Panc1 (cell line): ENCODE measurements at places on chromosomes 16 and 17. TPM values are rescaled to one million over a fixed set of nuclear protein-coding genes. Genes with fewer than 3 reads are reported as not detected.
A peak's percentile ranks its signal among the peaks of the same experiment; 100 is the strongest.

GRCh38 chr17:37174205-37174604 is 201.6 kb upstream of the C17orf78 start:
- DNase-seq = no peak

TADA2A gene
- total RNA-seq = 11.4 TPM

MAF gene
- 0.46 TPM for total RNA-seq

GRCh38 chr17:79325709-79326430 is 251.2 kb downstream of the ENGASE start:
- DNase-seq = no peak

- DNase-seq = no peak
These were observed 15.6 kb downstream of the CNTROB start for GRCh38 chr17:7947651-7948050.

GRCh38 chr16:56679818-56680217 is 2.5 kb upstream of the MT1X start:
- peak; percentile 63 for DNase-seq

DNA sequence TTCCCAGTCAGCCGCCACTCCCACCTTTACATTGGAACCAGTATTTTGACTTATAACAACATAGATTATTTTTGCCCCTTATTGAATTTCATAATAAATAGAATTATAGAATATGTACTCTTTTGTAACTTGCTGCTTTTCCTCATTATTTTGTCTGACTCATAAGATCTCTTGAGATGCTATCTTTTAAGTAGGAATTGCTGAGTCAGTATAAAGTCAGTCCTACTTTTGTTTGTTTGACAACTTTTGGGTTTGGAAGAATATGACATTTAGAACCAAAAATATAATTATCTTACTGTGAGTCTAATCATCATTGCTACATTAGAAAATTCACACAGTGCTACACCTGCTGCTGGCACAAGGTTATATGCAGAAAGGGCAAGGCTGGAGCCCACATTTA is 69.7 kb downstream of the STXBP4 start:
- DNase-seq = no peak

DNA sequence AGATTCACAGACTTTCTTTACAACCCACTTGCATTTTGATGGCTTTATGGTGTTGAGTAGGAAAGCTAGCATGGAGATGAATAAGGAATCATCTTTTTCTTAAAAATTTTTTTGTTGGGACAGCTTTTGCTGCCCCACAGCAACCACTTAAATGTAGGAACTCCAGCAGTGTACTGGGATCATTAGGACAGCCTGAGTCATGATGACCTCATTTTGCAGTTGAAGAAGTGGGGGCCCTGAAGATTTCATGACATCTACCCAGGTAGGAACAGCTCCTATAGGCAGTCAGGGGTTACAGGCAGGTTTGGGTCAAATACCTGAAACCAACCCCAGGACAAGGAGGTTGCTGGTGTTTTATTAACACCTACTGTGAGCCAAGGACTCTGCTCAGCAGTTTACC is 2.1 kb downstream of the METTL22 start:
- no peak for DNase-seq

DNA sequence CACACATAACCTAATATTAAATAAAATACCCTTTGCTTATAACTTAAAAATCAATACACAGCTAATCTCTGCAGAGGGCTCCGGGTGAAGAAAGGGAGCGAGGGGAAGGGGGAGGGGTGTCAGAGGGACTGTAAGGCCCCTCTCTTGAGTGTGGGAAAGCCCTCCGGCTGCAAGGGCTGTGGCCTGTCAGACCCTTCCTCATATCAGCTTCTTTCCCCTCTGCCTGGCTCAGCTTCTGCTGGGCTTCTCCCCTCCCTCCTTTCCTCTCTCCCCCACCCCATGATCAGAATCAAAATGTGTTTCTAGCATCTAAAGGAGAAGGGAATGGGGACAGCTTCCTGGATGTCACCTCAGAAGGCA is 4.6 kb upstream of the SCRN2 start:
- DNase-seq = no peak

DNA sequence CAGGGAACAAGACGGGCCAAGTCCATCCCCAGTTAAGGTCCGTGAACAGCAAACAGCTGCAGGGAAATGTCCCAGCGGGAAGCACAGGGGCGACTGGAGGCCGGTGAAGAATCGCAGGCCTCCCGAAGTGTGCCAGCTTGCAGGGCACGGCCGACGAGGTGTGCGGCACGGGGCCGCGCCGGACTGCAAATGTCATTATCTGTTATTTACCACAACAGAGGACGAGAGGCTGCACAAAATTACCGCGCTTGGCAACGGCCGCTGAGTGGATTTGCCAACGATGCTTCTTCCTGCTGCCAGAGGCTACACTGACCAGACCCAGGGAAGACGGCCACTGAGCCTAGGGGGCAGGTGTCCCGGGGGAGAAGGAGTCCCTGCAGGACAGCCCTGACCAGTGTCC is 53.1 kb downstream of the RPH3AL start:
- no peak for DNase-seq

DNA sequence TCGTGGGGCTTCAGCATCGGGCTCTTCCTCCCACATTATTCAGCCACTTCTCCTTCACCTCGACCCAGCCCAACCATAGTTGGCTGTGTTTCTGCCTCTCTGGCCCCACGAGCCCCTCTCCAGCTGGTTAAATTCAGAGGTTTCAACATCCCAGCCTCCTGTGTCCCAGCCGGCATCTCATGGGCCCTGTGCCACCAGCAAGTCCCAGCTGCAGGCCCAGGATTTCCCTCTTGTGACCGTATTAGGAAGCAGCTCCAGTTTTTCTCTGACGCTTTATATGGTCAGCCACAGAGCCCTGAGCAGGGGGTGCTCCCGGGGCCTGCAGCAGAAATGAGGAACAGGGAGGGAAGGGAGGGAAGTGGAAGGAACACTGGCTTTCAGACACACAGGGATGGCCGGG is 27.4 kb downstream of the MYH11 start:
- DNase-seq = no peak

- no peak for DNase-seq
These were observed 13.5 kb downstream of the SARM1 start for GRCh38 chr17:28385037-28385400.

CPHXL2 gene
- total RNA-seq = not detected

DNA sequence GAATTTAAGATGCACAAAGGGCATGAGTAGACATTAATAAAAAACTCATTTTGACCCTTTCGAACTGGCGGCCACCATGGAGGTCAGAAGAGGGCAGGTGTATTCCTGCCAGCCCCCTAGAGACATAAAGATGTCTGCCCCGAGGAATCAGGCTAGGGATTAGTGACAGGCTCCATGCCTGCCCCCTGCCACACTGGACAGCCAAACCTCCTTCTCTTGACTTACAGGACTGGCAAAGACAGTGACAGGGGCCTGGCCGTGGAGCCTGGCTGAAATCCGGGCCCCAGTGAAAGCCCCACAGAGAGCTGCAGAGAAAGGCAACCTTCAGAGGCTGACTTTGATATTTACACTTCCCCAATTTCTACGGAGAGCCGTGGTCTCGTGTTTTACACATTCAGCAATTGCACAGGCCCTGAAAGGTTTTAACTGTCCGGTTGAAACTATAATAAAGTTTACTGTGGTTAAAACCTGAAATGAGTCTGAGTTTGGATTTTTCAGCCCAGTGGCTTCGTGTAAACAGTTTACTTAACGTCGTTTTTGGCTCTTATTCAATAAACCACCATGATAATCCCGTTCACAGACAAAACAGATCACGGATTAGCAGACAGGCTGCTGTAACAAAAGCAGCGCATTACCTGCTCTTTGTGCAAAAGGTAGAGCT is 243.9 kb upstream of the MYOCD start:
- no peak for DNase-seq

DNA sequence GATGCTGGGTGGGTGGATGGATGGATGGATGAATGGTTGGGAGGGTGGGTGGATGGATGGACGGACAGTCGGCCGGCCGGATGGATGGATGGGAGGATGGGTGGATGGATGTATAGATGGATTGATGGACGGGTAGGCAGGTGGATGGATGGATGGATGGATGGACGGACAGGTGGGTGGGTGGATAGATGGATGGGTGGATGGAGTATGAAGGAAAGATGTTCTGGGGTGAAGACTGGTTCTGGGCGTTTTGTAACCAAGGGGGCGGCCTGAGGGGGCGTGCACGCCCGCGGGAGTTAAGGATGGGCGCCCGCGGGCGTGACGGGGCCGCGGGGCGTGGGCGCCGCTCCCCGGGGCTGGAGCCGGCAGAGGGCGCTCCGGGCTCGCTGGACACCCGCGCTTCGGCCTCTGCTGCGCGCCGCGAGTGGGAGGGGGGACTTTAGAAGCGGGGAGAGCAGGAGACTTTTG is at the start of gene NECAB2:
NECAB2 (plus strand) TSS at position 407 of the 468 bp plus-strand sequence. CDS start 405 bp downstream, outside the sequence.
- DNase-seq = no peak

CISD3 gene
- 45.0 TPM for total RNA-seq

GRCh38 chr16:67389911-67390815 is 3.1 kb downstream of the TPPP3 start:
- no peak for DNase-seq

DNA sequence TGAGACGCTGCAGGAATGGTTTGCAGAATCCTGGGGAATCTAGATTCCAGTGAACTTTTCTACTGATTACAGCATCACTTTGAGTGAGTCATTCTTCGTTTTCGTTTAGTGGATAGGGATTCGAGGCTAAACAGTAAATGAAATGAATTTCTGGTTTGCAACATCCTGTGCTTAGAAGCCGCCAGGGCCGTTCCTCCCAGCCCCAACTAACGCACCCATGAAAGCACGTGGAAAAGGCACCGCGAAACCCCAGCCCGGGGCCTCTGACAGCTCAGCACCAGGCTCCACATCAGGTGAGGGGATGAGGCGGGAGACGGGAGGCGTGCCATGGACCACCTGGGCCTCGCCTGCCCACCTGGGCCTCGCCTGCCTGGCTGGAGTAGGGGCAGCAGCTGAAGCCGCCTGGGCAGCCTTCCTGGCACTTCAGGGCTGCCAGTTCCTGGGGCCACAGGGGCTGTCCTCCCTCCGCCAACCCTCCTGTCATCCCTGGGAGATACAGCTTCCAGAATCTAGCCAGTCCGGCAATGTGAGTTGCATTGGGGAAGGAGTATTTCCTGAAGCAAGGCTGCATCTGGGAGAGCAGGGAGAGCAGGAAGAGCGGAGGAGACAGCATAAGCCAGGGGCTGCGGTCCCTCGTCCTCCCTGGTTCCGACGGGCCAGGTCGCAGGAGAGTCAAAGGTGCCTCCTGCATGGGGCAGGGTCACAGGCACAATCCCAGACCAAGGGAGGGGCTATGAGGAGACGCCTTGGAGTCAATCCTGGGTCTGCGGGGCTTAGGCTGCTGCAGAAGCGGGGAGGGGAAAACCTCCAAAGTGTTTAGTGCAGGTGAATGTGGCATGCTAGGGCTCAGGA is 78.4 kb downstream of the RPH3AL start:
- no peak for DNase-seq

GRCh38 chr16:84614623-84614967 is 3.3 kb downstream of the COTL1 start:
- DNase-seq = no peak

DNA sequence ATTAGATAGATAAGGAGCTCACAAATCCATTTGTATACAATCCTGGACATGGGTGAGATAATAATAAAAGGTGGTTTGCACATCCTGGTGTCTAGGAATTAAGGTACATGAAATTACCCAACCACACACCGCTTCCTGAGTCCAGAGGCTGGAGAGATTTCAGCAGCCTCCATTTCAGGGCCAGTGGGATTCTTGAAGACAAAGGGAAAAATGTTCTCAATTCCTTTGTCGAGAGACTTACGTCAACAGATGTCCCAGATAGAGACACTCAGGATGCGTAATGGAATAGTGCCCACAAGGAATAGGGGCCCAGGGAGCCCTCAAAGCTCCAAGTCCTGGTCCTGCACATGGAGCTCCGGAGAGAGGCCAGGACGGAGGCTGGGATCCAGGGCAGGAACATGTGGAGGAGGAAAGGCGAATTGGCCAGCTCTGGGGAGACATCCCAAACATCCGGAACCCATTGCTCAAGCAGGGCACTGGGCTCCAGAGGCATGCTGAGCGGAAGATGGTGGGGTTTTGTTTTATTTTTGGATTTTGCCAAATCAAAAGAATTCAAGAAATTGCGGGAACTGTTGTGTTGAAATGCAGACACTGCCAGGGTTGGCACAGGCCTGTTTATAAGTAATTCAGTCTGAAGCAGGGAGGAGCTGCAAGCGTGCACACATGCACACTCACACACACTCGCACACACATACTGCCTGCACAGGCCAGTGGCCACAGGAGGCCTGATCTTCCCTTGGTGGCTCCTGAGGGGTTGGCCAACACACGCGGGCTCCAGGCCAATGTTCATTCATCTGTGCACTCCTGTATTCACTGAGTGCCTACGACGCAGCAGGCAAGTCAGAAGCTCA is 97.2 kb downstream of the NOG start:
- DNase-seq = no peak

DNA sequence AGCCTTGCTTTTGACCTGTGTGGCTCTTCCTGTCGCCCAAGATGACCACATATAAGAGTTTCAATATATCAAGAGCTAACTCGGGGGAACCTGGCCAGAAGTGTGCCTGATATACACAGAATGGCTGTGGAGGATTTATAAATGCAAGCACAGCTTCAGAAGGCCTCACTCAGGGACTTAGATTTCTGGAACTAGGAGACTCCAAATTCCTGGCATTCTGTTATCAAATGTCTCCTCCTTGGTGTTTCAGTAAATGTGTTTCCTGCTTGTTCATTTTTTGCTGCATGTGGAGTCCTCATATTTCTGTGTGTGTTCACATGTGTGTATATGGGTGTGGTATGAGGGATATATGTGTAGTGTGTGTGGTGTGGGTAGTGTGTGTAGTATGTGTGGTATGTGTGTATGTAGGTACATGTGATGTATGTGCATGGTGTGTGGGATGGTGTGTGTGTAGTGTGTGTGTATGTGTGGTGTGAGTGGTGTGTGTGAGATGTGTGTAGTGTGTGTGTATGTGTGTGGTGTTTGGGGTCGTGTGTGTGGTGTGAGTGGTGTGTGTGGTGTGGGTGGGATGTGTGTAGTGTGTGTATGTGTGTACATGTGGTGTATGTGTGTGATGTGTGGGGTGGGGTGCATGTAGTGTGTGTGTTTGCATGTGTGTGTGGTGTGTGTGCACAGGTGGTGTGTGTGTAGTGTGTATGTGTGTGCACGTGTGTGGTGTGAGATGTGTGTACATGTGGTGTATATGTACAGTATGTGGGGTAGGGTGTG is 981 bp upstream of the CD300H start:
- no peak for DNase-seq

RGS9 gene
- total RNA-seq = 3.3 TPM

GRCh38 chr17:73231395-73231794 is 30.3 kb downstream of the CPSF4L start:
- DNase-seq = no peak

GRCh38 chr17:59530531-59530930 is 34.9 kb upstream of the DHX40 start:
- no peak for DNase-seq

DNA sequence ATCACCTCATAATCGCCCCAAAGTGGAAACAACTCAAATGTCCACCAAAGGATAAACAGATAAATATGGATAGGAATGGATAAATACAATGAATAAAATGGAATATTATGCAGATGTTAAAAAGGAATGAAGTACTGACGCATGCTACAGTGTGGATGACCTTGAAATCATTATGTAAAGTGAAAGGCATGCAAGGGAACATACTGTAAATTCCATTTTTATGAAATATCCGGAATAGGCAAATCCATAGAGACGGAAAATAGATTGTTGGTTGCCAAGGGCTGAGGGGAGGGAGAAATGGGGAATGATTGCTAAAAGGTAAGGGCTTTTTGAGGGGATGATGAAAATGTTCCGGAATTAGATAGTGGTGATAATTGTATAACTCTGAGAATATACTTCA is 36.0 kb downstream of the STAT5B start:
- no peak for DNase-seq
